ENCODE measurements at places on chromosomes 11 and 22.

GRCh38 chr11:80107415-80107814 lies 666.6 kb upstream of the TENM4 start:
- DNase-seq = no peak

- no peak for DNase-seq
Observed at GRCh38 chr22:50567721-50568252, 5.1 kb upstream of the SYCE3 start.

GRCh38 chr11:122082205-122082604 lies 33.8 kb downstream of the BLID start:
- no peak for DNase-seq

GRCh38 chr11:27064086-27064485 lies 23.5 kb downstream of the BBOX1 start:
- DNase-seq = no peak

- DNase-seq = no peak
Observed at GRCh38 chr22:42623756-42624441, 9.2 kb upstream of the POLDIP3 start.

- no peak for DNase-seq
Observed at GRCh38 chr11:105456950-105457349, 152.9 kb upstream of the GRIA4 start.

GRCh38 chr11:62446091-62446490 lies 27.3 kb downstream of the SCGB1A1 start:
- DNase-seq = no peak

GRCh38 chr11:46588131-46588530 lies 5.7 kb downstream of the AMBRA1 start:
- DNase-seq = no peak

- no peak for DNase-seq
Observed at GRCh38 chr22:32701034-32701433, 100.5 kb upstream of the TIMP3 start.

DNA sequence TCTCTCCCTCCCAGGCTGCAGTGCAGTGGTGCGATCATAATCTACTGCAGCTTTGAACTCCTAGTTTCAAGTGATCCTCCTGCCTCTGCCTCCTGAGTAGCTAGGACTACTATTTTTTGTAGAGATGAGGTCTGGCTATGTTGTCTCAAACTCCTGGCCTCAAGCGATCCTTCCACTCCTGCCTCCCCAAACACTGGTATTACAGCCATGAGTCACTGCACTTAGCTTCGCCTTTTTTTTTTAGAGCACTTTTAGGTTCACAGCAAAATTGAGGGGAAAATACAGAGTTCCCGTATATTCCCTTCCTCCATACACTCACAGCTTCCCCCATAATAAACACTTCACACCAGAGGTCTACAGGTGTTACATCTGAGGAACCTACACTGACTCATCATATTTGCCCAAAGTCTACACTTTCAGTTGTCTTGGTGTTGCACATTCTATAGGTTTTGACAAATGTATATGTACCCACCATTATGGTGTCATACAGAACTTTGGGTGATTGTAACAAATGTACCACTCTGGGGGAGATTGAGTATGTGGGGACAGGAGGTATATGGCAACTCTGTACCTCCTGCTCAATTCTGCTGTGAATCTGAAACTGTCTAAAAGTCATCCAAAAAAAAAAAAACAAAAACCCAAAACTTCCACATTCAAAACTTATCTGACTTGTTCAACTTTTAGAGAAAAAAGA lies 11.3 kb upstream of the SLC37A4 start:
- no peak for DNase-seq

GRCh38 chr11:69369945-69370344 lies 76.0 kb downstream of the MYEOV start:
- DNase-seq = no peak

DNA sequence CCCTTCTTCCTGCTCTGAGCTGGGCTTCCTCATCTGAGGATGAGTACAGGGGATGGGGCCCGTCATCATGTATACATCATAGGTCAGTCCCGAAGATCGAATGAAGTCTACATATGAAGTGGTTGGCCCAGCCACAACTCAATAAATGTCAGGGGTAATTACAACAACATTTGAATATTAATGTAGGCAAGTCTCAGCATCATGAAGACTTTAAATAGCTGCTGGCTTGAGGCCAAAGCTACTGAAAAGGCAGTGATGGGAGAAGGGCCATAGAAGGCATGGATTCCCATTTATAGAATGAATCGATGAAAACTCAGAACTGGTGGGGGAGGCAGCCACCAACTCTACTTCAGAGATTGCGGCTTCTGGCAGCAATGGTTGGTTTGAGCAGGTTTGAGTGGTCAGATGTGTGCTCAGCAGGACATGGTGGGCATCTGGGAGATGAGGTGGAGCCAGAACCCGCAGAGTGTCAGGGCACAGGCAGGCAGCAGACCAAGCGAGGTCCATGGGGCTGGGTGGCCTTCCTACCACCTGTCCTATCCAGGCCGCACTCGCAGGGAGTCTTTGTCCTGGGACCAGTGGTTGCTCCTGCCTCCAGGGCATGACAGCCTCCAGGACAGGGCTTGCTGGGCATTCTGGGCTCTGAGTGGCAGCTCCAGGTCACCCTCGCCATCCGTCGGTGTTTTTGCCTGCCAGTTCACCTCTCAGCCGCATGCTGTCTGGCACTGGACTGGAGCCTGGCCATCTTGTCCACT lies 919.1 kb downstream of the TBC1D22A start:
- no peak for DNase-seq

DNA sequence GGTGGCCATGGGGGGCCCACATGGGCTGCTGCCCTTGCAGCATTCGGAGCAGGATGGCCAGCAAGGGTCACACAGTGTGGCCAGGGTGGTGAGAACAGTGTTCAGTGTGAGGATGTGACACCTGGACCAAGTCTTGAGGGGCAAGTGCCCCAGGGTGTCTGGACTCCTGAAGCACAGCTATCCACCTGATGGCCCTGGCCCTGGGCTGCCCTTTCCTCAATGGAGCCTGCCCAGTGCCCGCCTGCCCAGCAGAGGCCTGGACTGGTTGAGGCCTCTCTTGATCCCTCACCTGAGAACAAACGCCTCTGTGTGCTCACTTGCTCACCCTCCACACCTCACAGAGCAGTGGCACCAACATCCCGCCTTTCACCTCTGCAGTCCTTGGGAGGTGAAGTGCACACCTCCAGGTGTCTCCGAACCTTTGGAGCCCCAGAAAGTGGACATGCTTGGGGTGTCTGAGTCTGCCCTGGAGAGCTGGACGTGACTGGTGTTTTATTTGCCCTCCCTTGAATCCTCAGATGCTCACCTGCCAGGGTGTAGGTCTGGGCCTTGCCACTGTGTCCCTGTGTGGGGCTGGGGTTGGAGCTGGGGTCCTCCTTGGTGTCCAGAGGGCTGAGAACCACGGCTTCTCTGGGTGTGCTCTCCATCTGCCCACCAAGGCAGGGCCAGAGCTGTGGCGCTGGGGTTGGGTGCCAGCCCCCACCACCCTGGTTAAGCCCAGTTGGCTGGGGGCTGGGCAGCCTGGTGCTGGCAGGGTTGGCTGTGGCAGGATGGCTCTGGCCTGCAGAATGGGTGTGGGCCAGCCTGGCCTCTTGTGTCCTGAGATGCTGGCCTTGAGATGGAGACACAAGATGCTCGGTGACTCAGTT lies 3.8 kb upstream of the MUC2 start:
- DNase-seq = no peak

DNA sequence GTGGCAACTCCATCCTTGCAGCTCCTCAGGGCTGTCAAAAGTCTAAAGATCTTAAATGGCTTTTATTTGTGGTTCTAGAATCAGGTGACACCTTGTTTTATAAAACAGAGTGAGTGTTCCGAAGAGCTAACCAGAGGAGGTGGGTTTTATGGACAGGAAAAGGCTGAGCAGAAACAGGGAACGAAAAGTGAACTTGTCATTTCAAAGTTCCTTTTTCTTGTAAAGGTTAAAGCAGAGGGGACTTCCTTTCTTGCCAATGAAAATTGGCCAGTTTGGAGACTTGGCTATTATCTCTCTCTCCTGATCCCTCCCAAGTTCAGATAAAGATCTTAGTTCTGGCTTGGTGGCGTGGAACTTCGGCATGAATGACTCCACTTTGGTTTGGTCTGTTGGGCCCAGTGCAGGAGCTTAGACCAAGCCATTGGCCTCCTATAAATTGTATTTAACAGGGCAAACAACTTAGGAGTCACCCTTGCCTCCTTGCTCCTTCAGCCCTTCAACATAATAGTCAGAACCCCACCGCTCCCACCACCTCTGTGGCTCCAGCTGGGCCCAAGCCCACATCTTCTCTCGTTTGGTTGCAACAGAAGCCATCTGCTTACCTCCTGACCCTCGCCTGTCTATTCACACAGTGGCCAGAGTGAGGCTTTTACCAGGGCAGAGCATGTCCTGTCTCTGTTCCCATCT lies 102.4 kb upstream of the THY1 start:
- DNase-seq = no peak

DNA sequence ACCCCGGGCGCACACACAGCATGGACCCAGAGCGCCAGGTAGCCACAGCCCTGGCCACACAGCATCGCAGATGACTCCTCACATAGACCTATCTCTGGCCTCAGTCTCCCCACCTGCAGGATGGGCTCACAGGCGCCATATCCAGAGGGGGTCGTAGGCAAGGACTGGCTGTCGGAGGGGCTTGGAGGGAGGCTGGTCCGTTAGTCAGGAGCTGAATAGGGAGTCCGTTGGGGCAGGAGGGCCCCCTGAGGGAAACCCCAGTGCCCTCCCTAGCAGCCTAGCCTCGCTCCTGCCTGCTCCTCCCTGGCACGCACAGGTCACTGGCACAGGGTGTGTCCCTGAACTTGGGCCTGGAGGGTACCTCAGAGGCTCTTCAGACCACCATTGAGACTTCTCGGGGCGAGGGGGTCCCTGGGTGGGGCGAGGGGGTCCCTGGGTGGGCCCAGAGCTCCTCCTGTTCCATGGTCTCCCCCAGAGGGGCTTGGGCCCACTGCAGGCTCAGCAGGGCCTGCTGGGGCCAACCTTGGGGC lies 2.0 kb downstream of the PLXNB2 start:
- no peak for DNase-seq

- DNase-seq = no peak
Observed at GRCh38 chr22:44580176-44581095, 82.4 kb upstream of the RTL6 start.

DNA sequence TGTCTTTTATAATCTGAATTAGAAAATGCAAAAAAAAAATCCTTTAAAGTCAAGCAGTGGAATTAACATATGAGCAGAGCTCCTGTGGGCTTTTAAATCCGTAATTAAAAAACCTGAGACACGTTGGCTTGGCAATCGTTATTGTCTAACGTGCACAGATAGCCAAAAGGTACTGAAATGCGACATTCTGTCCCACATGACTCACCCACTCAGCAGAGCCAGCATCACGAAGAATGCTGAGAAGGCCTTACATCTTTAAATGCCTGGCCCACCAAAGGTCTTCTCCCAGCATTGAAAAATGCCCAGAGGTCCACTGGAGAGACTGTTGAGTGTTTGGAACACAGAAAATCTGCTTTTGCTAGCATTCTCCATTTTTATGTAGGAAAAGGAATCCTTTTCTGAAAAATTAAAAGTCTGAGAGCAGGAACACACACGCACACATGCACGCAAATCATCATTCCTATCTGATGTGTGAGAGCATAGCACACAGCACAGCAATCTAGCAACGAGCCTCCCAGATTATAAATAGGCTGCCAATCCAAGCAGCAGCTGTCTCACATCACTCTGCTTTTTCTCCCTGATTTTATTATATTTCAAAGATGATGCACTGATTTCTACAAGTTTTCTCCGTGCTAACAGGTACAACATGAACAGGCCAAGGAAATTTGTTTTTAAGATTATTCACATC lies 94.5 kb downstream of the PHF21A start:
- peak; percentile 50 for DNase-seq

DNA sequence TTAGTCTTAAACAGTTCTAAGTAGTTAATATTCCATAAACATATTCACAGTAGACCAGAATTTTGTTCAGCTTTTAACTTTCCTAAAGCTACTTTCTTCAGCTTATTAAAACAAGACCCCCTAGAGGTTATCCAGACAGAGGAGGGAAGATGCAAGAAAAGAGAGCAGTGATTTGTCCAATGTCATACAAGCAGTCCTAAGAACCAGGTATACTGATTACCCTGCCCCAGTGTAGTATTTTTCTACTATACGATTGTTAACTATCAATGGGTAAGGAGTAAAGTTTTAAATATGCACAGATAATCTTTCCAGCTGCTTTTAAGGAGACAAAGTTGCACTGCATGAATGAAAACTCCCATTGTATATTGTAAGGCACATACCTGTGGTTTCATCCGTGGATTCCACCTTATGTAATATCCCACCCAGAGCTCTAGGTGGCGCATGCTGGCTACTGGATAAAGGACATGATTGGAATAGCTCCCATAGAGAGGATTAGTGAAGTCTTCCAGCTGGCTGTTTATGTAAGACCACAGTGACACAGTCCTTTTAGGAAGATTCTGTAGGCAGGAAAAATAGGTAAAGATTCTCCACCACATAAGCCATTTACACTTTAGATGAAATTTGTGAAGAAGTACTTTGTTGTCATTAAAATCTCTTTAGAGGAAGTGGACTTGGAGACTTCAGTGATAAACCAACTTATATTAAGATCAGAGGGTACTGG lies 45.6 kb downstream of the CEP57 start:
- peak; percentile 93 for DNase-seq

DNA sequence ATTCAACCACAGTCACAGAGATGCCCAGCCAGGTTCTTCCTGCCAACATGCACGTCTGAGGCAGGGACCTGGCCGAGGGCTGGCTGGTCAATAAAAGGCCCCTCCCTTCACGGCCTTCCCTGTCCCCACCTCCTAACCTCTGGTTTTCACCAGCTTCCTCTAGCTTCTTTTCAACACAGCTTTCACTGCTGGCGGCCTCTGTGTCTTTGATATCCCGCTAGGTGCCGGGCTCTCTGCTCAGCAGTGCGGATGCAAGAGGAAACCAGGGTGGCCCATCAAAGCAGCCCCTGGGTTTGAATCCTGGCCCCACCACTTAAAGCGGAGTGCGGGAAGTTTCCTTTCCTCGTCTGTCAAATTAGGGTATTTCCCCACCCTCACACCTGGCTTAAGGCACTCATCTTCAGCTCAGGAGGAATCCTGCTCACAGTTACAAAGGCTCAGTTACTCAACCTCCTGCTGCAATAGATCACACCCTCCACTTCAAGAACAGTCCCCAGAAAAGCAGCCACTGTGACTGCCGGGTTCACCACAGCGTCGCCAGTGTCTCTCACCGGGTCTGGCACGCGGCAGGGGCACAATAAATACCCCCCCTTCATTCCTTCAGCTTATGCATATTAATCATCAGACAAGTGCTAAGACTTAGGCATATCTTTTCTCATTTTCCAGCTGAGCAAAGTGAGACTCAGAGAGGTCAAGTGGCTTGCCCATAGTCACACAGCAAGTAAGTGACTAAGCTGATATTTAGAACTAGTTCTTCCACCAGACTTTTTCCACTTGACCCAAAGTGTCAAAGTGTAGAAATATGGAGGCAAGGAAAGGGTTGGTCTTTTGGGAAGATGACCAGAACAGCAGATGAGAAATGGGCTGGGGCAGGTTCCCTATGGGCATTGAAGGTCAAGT lies 45.7 kb downstream of the TXN2 start:
- DNase-seq = no peak

DNA sequence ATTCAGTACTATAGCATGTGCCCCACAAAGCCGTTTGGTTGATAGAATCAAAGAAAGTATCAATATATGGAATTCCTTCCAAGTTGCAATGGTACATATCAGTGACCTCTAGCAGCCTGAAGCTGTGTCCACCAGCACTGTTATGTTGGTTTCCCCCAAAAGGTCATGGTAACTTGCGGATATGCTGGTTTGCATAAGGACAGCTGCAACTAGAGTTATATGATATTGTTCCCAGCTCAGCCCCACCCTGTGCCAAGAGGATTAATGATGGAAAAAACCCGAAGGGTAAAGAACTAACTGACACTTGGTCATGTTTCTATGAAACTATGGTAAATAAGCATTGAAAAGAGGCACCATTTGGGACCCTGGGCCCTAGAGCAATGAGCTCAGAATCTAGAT lies 93.5 kb downstream of the PDHX start:
- DNase-seq = no peak

All from HCEC 1CT (cell line).